Glomerular endothelial cell (primary cell): ENCODE measurements at places on chromosomes 16 and 17. TPM values are rescaled to one million over a fixed set of nuclear protein-coding genes. Genes with fewer than 3 reads are reported as not detected.

The SCN4A gene
- total RNA-seq, result not detected in 2 replicates

The FZD2 gene
- total RNA-seq, result 2.8 and 4.5 TPM in 2 replicates

The RILP gene
- 17.1 and 34.2 TPM in 2 replicates for total RNA-seq

The SMIM5 gene
- not detected in 2 replicates for total RNA-seq

The SCPEP1 gene
- total RNA-seq, result 42.2 and 47.3 TPM in 2 replicates

The EFNB3 gene
- total RNA-seq, result 0.87 and 2.1 TPM in 2 replicates

The VTN gene
- total RNA-seq, result 0.05 TPM in 1 of 2 replicates, not detected in the other

The OXLD1 gene
- 16.5 and 35.1 TPM in 2 replicates for total RNA-seq

The PMFBP1 gene
- 0.12 TPM in 1 of 2 replicates, not detected in the other for total RNA-seq

The PRAC2 gene
- not detected in 2 replicates for total RNA-seq

The GNGT2 gene
- 1.4 and 2.9 TPM in 2 replicates for total RNA-seq

The MFAP4 gene
- total RNA-seq, result not detected in 2 replicates

The DUXB gene
- total RNA-seq, result not detected in 2 replicates

The SOST gene
- not detected in 2 replicates for total RNA-seq

The CCL4L2 gene
- total RNA-seq, result not detected in 2 replicates

The HOXB1 gene
- not detected in 2 replicates for total RNA-seq

The PLD2 gene
- 33.5 and 36.9 TPM in 2 replicates for total RNA-seq

The CIITA gene
- total RNA-seq, result 0.19 and 0.93 TPM in 2 replicates

The AOC2 gene
- total RNA-seq, result 1.8 and 2.0 TPM in 2 replicates

The KRTAP4-5 gene
- total RNA-seq, result not detected in 2 replicates

The HSF4 gene
- 2.9 and 4.8 TPM in 2 replicates for total RNA-seq

The KCNJ18 gene
- total RNA-seq, result not detected in 2 replicates

The CDR2L gene
- total RNA-seq, result 40.7 and 63.5 TPM in 2 replicates

The ASPHD1 gene
- total RNA-seq, result 1.3 and 4.4 TPM in 2 replicates

The CTRB2 gene
- not detected in 2 replicates for total RNA-seq
